ENCODE measurements at places on chromosomes 3 and 15.

DNA sequence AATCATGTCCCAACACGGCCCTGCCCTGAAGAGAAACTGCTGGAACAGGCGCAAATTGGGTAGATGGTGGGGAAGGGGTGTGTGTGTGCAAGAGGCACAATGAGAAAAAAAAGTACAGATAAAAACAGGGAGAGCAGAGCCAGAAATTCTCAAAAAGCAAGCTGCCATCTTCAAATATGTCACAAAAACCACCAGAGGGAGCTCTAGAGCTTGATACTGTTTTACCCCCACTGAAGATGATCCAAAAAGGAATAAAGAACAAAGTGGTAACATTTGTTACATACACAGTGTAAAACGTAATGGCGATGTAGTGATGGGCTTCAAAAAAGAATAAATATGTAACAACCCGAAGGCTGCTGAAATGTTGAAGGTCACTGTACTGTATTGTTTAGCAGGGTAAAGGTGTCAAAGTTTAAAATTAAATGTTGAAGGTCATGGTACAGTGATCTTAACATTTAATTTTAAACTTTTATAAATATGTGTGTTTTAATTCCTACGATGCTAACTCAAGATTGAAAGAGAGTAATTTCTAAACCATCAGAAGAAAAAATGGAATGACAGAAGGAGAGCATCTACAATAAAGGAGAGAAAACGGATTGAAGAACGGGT is 6.0 kb downstream of the SNRPA1 start:
- no peak for DNase-seq

GRCh38 chr15:91821458-91821857 is 32.0 kb upstream of the SLCO3A1 start:
- no peak for DNase-seq

DNA sequence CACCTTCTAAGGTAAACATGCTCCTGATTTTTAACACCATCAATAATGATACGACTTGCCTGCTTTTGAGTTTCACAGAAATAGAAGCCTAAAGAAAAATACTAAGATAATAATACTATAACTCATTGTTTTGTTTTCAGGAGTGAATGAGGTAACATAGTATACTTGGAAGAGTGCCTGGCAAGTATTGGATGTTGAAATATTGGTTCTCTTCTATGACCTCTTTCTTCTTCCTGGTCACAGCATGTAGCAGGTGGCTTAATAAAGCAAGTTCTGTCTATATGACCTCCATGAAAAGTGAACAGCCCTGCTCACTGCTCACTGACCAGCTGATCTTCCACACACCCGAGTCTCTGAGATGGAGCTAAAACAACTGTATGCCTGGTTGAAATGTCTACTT is 312.3 kb upstream of the ONECUT1 start:
- DNase-seq: no peak

DNA sequence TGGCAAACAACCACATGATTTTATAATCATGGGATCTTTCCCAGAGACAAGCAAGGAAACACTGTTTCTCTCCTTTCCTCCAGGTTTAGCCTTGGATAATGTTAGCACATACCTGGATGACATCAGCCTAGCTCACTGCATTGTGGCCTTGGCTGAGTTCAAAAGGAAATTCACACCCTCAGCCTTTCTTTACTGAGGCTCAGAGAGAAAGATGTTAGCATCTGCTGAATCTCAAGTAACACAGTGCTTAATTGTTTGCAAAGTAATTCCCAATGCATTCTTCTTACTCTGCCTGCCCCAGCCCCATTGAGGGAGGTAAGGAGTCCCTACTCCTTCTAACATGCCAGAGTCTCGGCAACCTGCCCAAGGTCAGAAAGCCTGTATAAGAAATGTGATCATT is 432.2 kb upstream of the LMCD1 start:
- no peak for DNase-seq

DNA sequence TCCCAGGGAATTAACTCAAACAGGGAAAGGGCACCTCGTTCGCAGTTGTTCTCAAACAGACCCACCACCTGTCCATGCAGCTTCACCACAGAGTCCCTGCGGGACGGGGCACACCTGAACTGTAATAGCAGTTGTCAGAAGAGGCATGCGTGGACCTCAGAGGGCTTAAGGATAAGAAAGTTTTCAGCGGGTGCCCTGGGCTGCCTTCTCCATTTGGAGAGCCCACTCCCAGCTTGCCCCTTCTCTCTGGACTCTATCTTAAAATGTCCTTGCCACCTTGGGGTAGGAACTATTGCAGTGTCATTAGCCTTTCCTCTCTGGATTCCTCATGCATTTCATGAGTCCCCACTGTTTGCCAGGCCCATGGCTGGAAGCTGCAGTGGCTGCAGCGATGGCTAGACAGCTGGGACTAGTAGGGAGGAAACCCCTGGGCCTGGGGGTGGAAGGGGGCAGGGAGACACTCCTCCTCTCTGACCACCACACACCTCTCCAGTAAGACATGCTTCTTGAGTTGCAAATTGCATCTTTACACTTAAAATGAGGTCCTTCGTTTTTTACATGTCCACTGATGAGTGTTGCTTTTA is 33.5 kb downstream of the PDIA5 start:
- no peak for DNase-seq

GRCh38 chr3:14256561-14257342 is 78.1 kb downstream of the LSM3 start:
- DNase-seq: no peak

- no peak for DNase-seq
Measured at GRCh38 chr3:188870431-188870830, 301.3 kb upstream of the TPRG1 start.

DNA sequence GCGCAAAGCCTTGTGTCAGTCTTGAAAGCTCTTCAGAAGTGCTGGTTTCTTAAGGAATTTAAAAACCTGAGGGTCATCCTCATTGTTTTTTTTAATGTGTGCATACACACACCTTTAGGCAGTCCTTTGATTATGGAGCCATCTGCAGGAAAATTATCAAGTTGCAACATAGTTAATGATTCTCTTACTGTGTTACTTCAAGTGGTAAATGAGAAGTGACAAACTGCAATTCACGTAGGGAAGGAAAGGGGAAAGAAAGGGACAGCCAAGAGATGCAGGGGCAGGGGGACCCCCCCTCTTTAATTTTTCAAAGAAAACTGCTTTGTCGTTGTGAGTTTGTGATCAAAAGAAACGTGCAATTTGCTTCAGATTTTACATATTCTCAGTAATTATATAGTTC is 162.4 kb upstream of the CGNL1 start:
- DNase-seq: no peak

DNA sequence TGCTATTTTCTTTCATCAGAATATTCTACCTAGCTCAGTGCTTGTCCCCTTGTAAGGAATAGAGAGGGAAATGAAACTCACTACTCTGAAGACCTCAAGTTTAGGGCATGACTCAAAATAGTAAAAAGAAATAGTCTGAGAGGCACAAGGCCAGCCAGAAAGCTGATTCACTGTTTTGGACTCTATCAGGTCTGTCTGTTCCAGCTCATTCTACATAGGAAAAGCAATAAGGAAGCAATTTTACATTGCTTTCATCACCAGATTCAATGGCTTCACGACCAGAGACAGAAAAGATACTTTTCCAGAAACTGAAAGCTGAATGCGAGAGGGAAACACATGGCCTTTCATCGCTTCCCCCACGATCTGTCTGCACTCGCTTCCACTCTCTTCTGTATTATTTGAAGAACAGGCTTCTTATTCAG is 276.0 kb downstream of the GBE1 start:
- DNase-seq: no peak

DNA sequence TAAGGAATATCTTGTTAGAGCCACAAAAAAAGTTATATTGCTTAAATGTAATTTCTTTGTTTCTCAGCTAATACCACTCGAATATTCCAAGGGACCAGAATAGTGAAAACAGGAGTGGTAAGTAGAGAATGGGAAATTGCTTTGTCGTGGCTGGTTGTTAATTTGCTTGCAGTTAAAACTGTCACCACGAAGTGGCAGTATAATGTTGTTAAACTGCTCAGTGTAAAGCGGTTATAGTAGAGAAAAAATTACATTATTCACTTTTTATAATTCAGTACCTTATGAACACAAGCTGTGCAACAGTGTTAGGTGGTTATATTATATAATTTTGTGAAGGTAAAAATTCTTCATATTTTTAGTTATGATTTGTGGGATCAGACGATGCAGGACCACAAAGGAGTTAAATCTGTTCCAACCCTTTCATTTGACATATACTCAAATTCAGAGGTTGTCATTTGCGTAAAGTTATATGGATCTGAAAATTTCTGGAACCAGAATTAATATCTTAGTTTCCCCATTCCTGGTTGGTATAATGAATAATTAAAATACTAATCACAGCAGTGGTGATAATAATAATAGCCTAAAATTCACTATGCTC is 171.8 kb downstream of the FEZF2 start:
- DNase-seq: no peak

- no peak for DNase-seq
Measured at GRCh38 chr3:54232618-54233017, 110.3 kb downstream of the CACNA2D3 start.
